Endothelial cell (in vitro differentiated cells): ENCODE measurements at places on chromosomes 6 and 20.

DNA sequence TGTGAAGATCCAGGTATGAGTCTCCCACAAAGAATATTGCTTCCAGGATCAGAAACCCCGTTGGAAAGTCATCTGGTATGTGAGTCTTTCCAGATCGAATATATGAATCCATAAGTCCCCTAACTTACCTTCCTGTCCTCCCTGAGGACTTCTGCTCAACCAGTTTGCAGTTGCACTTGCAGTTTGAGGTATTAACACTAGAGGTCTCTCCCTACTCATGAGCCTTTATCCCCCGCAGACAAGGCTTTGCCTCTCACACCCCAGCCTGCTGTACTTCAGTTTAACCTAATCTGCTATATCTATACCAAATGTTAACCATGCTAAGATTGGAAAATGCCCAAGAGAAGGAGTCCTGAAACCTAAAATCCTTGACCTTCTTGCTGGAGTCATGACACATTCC lies 135.3 kb upstream of the DEFB112 start:
- no peak overlapping the region for H3K27ac ChIP-seq
- no peaks in the 10 kb centered on the region for H3K27me3 ChIP-seq
- H3K4me1 ChIP-seq = no peaks in the 10 kb centered on the region
- H3K4me3 ChIP-seq = no peak overlapping the region
- H3K36me3 ChIP-seq = no peaks in the 10 kb centered on the region

DNA sequence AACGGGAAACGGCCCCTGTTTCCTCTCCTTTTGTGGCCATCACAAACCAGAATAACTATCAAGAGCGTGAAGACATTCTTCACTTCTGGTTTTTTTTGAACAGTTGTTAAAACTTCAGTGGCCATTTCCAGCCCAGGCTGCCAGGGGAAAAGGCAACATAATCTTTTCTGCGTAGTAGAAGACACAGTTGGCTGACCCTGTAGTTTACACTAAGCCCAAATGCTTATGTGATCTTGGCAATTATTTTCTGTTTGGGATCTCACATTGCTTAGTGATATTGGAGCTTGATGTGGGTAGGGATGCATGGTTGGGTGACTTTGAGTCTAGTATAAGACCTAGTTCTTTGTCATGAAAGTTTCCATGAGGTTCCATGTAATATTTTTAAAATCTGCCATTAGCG lies 449.4 kb upstream of the CDH4 start:
- H3K4me3 ChIP-seq = no peak overlapping the region
- no peak overlapping the region for H3K27ac ChIP-seq
- no peaks in the 10 kb centered on the region for H3K36me3 ChIP-seq
- no peak for DNase-seq
- peaks cover 12% of the 10 kb centered on the region for H3K4me1 ChIP-seq

- no peaks in the 10 kb centered on the region for H3K27me3 ChIP-seq
- no peaks in the 10 kb centered on the region for H3K36me3 ChIP-seq
- peak overlapping the region; percentile 19 for H3K27ac ChIP-seq
Measured at GRCh38 chr20:19735446-19735845, 22.6 kb upstream of the RIN2 start.

- no peak for DNase-seq
- H3K27me3 ChIP-seq = peaks cover 2% of the 10 kb centered on the region
- H3K27ac ChIP-seq = no peak overlapping the region
Measured at GRCh38 chr6:21367649-21368154, 225.8 kb upstream of the SOX4 start.

- DNase-seq = no peak
- no peaks in the 10 kb centered on the region for H3K27me3 ChIP-seq
- H3K4me1 ChIP-seq = no peaks in the 10 kb centered on the region
- H3K4me3 ChIP-seq = no peak overlapping the region
- no peak overlapping the region for H3K27ac ChIP-seq
Measured at GRCh38 chr6:135987226-135987625, 135.7 kb downstream of the PDE7B start.

- H3K36me3 ChIP-seq = no peaks in the 10 kb centered on the region
- H3K27ac ChIP-seq = no peak overlapping the region
- H3K27me3 ChIP-seq = no peaks in the 10 kb centered on the region
- H3K4me3 ChIP-seq = no peak overlapping the region
Measured at GRCh38 chr20:15487030-15487429, 1086.2 kb downstream of the KIF16B start.

GRCh38 chr6:7250812-7251211 lies 62.2 kb downstream of the SSR1 start:
- peak overlapping the region; percentile 29 for H3K4me3 ChIP-seq
- no peak for DNase-seq
- no peak overlapping the region for H3K27ac ChIP-seq
- H3K36me3 ChIP-seq = peaks cover 13% of the 10 kb centered on the region

DNA sequence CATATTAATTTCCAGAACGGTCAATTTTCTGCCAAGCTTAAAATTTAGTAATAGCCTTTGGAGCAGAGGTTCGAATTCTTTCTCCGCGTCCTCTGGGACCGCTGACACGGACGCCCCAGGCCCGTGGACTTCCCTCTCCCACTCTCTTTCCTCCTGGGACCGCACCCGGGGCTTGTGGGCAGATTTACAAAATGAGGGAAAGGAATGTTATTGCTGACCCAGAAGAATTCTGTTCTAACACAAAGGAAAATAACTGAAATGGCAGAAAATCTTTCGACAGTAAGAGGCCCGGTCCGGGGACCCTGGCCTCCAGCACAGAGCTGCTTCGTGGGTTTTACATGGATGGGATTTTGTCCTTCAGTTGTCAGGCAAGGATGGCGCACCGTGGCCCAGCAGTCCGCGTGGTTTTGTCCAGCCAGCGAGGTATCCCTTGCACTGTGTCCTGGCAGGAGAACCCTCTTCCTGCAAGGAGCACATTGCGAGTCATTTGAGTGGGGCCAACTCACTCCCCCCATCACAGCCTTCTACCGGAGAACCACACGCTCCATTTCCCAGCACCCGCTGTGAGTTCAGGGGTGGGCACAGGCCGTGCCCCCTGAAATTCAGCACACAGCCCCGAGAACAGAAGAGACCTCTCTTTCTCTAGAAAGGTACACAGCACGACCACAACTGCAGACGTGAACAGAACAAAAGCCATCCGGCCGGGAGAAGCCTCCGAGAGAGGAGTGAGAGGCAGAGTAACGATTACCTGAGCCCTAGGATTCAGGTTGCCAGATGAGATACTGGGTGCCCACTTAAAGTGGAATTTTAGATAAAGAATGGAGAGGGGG lies 106.0 kb upstream of the AFDN start:
- no peaks in the 10 kb centered on the region for H3K36me3 ChIP-seq
- H3K27ac ChIP-seq = no peak overlapping the region
- no peaks in the 10 kb centered on the region for H3K27me3 ChIP-seq
- H3K4me1 ChIP-seq = peaks cover 18% of the 10 kb centered on the region
- DNase-seq = no peak

DNA sequence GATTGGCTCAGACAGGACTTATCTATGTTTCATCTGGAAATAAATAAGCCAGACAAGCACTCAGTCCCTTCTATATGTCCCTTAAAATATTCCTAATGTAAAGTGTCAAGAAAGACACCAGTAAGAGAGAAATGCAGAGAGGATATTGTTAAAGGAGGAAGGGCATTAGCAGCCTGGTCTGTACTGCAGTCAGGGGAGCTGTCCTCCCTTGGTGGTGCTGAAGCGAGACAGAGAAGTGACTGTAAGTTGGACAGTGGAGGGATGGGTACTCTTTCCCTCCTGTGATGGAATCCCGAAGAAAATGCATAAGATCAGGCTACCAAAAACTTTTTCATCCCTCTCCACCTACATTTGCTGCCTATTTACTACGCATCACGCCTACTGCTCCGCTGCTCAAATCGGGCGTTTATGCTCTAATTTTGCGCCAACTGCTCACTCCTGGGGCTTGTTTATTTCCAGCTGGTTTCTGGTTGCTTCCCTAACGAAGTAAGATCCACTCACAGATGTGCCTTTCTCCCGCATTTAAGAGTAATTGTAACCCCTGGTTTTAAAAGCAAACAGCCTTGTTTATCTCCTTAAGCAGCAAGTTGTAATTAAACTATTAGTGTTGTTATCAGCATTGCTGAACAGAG lies 35.2 kb downstream of the PHACTR1 start:
- H3K4me1 ChIP-seq = peaks cover 6% of the 10 kb centered on the region
- H3K36me3 ChIP-seq = no peaks in the 10 kb centered on the region
- H3K27me3 ChIP-seq = peaks cover 11% of the 10 kb centered on the region
- DNase-seq = peak; percentile 82

DNA sequence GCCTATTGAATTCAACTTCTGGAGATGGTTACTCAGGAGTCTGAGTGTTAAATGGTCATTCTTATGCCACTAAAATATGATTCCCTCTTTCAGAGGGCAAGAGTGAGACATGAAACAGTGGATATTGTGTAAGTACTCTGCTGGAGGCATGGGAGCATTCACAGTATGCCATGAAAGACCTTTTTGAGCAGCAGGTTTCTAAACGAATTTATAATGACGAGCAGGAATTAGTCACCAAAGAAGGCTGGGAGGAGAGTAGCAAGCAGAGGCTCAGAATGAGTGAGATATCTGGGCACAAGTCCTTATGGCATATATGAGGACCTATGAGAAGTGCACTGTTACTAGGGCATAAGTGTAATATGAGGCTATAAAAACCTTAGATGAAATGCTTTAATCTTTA lies 10.9 kb upstream of the MYB start:
- H3K27ac ChIP-seq = no peak overlapping the region
- H3K4me1 ChIP-seq = no peaks in the 10 kb centered on the region
- DNase-seq = no peak
- H3K4me3 ChIP-seq = no peak overlapping the region
- no peaks in the 10 kb centered on the region for H3K36me3 ChIP-seq

- H3K4me1 ChIP-seq = no peaks in the 10 kb centered on the region
- DNase-seq = no peak
- H3K36me3 ChIP-seq = no peaks in the 10 kb centered on the region
- no peak overlapping the region for H3K4me3 ChIP-seq
- no peak overlapping the region for H3K27ac ChIP-seq
Measured at GRCh38 chr6:17432356-17432755, 39.0 kb downstream of the CAP2 start.

DNA sequence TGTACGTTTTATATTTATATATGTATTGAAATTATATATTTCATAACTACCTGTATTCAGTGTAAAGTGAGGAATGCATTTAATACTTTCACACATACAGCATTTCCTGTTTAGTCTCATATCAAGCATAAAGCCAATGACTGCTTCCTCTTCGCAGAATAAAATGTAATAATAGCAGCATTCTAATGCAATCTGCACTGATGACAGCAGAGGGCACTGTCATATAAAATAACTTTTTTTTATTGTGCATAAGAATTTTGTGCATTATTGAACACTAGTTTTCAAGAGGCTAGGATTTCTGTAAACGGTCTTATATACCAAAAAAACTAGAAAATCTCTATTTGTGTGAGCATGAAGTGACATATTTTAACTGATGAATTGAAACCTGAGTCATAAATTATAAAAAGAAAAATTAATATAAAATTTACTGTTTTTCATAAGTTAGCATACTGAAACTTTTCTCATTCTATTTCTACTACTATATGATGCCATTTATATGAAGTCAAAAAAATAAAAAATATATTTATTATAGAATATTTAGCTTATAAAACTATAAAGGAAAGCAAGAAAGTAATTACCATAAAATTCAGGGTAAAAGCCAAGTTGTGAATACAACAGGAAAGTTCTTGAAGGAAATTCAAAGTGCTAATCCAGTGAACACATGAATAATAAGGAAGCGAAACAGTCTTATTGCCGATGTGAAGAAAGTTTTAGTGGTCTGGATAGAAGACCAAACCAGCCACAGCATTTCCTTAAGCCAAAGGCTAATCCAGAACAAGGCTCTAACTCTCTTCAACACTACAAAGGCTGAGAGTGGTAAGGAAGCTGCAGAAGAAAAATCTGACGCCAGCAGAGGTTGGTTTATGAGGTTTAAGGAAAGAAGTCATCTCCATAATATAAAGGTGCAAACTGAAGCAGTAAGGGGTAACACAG lies 36.3 kb downstream of the RNF146 start:
- no peak overlapping the region for H3K4me3 ChIP-seq
- peak; percentile 16 for DNase-seq
- peak overlapping the region; percentile 36 for H3K27ac ChIP-seq
- peaks cover 31% of the 10 kb centered on the region for H3K4me1 ChIP-seq
- H3K27me3 ChIP-seq = peaks cover 2% of the 10 kb centered on the region
- H3K36me3 ChIP-seq = peaks cover 37% of the 10 kb centered on the region

- no peaks in the 10 kb centered on the region for H3K36me3 ChIP-seq
- no peak overlapping the region for H3K4me3 ChIP-seq
- H3K27ac ChIP-seq = no peak overlapping the region
- DNase-seq = no peak
- no peaks in the 10 kb centered on the region for H3K27me3 ChIP-seq
Measured at GRCh38 chr6:122066200-122066599, 333.3 kb upstream of the HSF2 start.

GRCh38 chr20:16566080-16566479 lies 7.2 kb downstream of the KIF16B start:
- peaks cover 11% of the 10 kb centered on the region for H3K4me1 ChIP-seq
- H3K27me3 ChIP-seq = peaks cover 2% of the 10 kb centered on the region
- H3K4me3 ChIP-seq = no peak overlapping the region
- H3K36me3 ChIP-seq = no peaks in the 10 kb centered on the region
- H3K27ac ChIP-seq = peak overlapping the region; percentile 58

DNA sequence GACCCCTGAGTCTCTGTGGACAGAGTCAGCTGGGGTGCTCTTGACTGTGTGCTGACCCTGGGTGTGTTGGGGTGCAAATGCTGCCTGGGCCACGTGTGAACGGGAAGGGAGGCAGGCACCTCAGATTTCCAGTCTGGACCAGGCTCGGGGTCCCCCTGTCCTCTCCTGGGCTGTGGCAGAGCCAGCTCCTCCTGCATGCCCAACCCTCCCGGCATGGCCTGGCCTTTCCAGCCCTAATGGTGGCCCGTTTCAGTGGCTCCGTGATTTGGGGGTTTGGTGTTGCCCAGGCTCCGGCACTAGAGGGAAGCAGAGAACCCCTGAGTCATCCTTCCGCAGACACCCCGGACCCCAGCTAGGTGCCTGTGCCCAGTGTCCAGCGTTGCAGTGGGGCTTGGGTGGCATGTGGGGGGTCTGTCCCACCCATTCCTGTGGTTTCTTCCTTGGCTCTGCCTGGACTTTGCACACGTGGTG lies 9.1 kb downstream of the RBM38 start:
- H3K36me3 ChIP-seq = peaks cover 21% of the 10 kb centered on the region
- H3K27me3 ChIP-seq = peaks cover 8% of the 10 kb centered on the region
- no peak for DNase-seq
- H3K4me1 ChIP-seq = peaks cover 6% of the 10 kb centered on the region

DNA sequence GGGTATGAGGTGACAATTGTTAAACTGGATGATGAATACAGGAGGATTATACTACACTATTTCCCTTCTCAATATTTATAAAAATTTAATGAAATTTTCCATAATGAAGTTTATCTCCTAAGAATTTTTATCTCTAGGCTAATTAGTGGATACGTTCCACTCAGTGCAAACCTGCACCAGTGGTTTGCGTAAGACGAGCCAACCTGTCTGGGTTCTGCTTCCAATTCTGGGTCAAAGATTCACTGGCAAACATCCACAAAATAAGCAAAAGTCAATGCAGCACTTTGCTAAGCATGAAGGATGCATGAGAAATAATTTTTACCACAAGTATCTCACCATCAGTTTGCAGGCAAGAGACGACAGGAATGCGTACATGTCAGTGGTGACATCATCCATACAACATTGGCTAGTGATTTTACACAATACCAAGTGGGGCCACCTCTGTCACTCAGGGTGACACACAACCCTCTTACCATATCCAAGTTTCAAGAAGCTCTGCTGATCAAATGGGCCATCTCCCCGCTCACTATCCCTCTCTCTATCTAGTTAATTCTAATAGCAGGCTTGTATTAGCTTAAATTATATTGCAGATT lies 51.7 kb downstream of the FAM50B start:
- H3K27me3 ChIP-seq = peaks cover 5% of the 10 kb centered on the region
- H3K4me3 ChIP-seq = no peak overlapping the region
- peaks cover 18% of the 10 kb centered on the region for H3K4me1 ChIP-seq
- no peaks in the 10 kb centered on the region for H3K36me3 ChIP-seq

- peak overlapping the region; percentile 89 for H3K4me3 ChIP-seq
- H3K27me3 ChIP-seq = peaks cover 18% of the 10 kb centered on the region
- peak overlapping the region; percentile 57 for H3K27ac ChIP-seq
- no peak for DNase-seq
- peaks cover 23% of the 10 kb centered on the region for H3K4me1 ChIP-seq
Measured at GRCh38 chr6:28211840-28212509, 13.1 kb upstream of the ZSCAN9 start.
